ENCODE measurements at places on chromosomes 6 and 20.

- no peak for DNase-seq
These were observed 125.2 kb downstream of the PTPRK start for GRCh38 chr6:128395188-128395587.

DNA sequence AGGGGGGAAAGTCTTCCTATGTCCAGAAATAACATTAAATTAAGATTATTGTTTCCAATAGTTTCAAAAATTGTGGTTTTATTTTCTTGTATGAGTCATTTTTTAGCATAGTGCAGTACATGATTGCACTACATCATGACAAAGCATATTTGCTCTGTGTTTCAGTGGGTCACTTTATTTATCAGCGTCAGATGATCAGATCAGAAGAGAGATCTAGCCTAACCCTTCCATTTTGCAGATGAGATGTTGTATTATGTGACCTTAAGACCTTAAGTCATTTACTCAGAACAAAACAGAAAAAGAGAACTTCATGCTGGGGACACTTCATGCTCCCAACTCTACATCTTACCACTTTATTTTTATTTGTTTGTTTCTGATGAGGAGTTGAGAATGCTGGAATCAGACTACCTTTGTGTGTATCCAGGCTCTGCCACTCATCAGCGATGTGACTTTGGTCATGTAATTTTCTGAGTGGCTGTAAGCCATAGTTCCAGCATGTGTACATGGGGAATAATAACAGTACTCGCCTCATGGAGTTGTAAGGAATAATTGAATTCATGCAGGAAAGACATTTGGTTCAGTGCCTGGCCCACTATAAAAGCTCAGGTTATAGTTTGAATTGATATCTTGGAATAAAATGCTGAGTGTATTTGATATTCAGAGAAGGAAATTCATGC lies 13.5 kb downstream of the EYA4 start:
- DNase-seq: no peak

DNA sequence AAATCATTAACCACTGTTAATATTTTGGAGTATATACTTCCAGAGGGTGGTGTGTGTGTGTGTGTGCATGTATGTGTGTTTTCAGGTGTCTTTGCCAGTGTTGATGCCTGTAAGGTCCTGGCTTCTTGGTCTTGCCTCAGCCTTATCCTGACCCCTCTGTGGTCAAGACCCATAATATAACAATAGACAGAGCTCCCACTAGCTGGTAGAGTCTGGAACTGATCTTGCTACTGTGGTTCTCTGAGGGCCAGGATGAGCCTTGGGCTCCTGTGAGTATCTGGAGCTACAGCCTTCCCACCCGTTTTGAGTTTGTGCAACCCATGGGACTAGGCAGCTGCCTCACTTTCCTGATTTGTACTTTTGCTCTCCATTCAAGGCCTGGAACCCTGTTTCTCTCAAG lies 191.0 kb downstream of the IBTK start:
- DNase-seq: no peak

DNA sequence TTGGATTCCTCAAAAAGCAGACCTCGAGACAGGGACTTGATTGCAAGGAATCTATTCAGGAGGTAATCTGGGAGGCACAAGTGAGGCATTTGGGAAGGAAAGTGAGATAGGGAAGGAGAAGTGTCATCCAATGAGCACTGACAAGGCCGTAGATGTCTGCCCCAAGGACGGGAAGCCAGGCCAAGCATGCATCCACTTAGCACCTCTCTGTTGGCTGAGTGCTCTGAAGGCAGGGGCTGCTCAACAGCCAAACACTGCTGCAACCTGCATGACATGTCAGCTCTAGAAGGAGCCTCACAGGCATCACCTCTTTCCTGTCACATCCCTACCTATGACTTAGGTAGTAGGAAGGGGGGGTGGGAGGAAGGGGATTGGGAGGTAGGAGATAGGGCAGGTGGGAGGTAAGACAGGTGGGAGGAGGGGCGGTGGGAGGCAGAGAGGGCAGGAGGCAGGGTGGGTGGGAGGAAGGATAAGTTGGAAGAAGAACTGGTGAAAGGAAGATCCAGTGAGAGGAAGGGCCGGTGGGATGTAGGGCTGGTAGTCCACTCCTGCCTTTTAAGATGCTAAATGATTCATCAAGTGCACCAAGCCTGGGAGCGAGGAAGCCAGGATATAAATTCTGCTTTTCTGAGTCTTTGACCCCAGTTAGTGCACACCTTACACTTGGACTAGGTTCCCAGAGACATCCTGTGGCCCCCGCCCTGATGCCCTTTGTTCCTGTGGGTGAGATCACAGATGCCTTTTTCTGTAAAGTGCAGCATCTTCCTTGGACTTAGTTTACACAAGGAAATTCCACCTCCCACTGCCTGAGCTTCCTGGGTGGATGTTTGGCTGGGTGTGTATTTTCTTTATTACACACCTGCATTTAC lies 83.8 kb upstream of the NXT1 start:
- no peak for DNase-seq

DNA sequence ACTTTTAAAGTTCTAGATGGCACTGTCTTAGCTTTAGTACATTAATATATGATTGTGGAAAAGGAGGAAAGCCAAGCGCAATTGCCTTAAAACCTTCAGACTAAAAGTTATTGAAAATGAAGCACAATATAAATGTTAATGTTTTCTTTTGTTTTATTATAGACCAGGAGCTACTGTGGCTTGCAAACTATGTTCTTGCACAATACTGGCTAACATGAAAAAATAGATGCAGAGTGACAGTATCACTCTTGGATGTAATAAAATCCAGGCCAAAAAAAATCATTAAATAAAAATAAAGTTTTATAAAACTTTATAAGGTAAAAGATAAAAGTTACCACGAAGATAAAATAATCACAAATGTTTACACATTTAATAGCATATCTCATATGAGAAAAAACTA lies 18.3 kb upstream of the PLN start:
- DNase-seq: no peak

- no peak for DNase-seq
These were observed 15.6 kb upstream of the SYNDIG1 start for GRCh38 chr20:24453869-24454268.

- DNase-seq: no peak
These were observed 557.6 kb downstream of the QKI start for GRCh38 chr6:163971841-163972838.

DNA sequence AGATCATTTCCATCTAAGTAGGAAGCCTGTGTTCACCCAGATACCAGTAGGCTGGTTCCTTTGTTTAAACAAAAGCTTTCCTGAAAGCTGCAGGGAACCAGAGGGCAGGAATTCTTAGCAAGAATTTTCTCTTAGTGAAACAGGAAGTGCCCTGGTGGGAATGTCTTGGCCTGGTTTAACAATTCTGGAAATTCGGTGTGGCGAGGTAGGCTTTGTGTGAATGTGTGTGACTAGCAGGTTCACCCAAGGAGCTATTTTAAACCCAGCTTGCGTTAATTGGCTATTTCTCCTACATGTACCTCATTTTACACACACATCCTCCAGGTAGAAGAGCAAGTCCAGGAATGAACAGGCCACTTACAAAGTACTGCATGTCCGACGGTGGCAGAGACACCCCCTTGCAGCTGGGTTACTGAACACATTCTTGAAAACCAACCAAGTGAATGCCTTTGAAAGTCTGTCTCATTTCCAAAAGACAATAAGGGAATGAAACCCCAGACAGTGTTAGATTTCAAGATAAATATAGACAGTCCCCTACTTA lies 64.6 kb downstream of the GFOD1 start:
- DNase-seq: no peak

- DNase-seq: no peak
These were observed at the start of gene PRRT1 for GRCh38 chr6:32151863-32152768. TSS of gene PRRT1 (minus strand) at chr6:32151939. CDS start at chr6:32151827, 112 bp downstream.

DNA sequence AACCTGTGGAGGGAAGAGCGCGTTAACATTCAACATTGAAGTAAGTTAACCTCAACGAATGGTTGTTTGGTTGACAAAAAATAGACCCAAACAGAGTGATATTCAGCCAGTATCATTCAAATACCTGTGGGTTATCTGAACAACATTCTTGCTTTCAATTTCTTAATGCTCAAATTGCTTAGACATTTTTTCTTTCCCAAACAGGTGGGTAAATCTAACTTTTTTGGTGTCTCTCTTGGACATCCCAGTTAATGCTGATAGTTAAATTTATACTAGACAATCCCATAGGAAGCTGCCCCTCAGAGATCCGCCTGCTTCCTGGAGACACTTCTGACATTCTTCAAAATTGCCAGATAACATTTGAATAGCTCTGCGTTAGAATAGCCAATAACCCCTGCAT lies 14.1 kb upstream of the PFDN4 start:
- DNase-seq: no peak

DNA sequence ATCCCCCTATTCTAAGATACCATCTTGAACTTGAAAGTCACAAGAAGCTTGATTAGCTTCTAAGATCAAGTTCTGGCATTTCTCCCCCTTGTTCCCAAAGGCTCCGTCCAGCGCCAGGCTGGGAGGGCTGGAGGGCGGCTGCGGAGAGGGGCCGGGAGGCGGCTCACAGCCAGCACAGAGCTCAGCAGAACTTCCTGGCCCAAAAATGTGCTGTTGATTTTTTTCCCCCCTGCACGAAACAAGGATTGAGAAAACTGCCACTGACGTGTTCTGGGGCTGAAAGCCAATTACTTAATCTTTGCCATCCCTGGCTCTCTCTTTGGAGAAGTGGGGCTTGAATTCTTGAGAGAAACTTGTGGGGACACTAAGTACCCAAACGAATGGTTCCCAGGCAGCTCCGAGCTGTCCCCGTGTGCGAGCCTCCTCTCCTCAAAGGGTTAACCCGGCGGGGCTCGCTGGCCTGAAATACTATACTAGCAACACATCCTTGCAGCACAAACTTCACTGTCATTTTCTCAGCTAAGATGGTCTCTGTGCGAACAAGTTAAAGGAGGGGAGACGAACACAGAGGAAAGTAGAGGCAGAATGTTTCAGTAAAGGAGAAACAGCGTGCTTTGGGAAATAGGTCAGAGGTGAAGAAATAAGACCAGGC lies 452 bp downstream of the TRAF3IP2 start:
- peak; percentile 70 for DNase-seq

DNA sequence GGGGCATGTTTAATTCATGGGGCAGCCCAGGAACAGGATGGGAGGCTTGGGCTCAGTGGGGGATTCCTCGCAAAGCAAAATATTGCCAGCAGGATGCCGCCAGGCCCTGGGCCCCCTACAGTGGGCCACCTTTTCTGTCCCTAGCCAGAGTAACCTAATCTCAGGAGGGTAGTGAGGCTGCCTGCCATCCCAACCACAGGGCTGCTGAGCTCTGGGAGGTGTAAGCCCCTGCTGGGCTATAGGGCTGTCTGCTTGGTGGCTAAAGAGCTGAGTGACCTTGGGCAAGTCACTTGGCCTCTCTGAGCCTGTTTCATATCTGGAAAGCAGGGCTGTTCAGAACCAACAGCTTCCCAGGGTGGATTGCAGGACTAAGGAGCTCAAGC lies 35.7 kb upstream of the CDH22 start:
- DNase-seq: no peak

- no peak for DNase-seq
These were observed 26.4 kb upstream of the PTGIS start for GRCh38 chr20:49594143-49594930.

GRCh38 chr6:168967281-168967925 lies 286.2 kb downstream of the THBS2 start:
- no peak for DNase-seq

DNA sequence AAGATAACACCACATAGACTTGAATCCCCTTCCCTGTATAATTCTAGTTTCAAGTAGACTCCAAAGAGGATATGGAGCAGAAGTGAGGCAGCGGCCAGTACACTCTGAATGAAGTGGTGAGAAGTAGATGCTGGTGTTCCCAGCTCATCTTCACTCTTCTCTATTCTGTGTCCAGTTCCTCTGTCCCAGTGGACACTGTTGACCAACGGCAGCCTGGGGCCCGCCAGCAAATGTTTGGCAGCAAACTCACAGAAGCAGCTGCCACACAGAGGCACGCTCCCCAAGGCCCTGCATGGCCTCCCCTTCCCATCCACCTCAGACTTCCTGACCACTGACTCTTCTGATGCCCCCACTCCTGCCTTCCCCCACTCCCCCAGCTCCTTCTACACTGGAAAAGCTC lies 358.9 kb upstream of the ID4 start:
- DNase-seq: no peak

DNA sequence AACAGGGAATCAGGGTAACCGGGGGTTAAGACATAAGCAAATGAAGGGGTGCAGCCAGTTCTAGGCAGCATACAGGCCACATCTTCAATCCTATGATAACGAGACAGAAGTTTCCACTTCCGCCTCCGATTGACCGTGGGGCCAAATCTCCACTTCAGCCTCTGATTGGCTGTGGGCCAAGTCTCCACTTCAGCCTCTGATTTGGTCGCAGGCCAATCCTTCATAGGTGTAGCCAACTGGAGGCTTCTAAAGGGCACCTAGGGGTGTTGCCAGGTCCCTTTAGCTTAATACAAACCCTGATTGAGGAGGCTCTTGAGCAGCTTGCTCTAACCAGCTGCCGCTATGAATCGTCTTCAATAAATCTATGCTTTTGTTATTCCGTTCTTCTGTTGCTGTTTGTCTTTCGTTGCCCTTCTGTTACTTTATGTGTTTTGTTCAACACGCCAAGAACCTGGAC lies 2.1 kb upstream of the ERGIC3 start:
- DNase-seq: no peak

GRCh38 chr20:13034115-13034514 lies 25.3 kb downstream of the SPTLC3 start:
- DNase-seq: no peak

GRCh38 chr20:18663932-18664331 lies 76.1 kb downstream of the DTD1 start:
- no peak for DNase-seq

- no peak for DNase-seq
These were observed 163.2 kb downstream of the RALGAPA2 start for GRCh38 chr20:20549267-20549612.

DNA sequence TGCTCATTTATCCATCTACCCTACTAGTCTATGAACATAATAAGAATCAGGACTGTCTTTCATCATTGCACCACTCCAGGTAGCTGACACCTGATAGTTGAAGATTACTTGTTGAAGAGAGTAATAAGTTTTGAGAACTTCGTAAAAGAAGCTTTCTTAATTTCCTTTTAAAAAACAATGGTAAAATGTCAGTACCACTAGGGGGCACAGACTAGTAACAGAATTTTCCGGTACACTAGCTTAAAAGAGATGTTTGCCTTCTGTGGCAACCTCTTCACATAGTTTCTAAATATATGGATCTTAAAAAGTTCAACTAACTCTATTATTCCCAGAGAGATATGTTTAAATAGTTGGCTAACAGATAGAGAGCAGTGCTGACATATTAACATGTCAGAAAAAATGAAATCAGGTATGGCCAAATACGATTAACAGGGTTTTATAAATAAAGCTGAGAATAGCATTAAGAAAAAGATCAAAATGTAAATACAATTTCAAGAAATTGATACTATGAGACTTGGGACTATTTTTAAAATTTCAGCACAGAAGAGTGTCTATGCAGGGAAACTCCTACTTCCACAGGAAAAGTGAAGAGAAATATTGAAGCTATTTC lies 5.4 kb upstream of the KCNQ5 start:
- DNase-seq: peak; percentile 22
